Astrocyte (in vitro differentiated cells and primary cell): ENCODE measurements at places on chromosomes 7 and 10. TPM values are rescaled to one million over a fixed set of nuclear protein-coding genes. Genes with fewer than 3 reads are reported as not detected.

SLC26A5 gene
- total RNA-seq = not detected in 2 replicates

CDNF gene
- total RNA-seq = 1.4 and 2.0 TPM in 2 replicates

ITPRID1 gene
- total RNA-seq = not detected in 2 replicates

ADAM12 gene
- 100 and 126 TPM in 2 replicates for total RNA-seq

PPP1R3C gene
- 3.7 and 4.9 TPM in 2 replicates for total RNA-seq

GLI3 gene
- 22.1 and 27.7 TPM in 2 replicates for total RNA-seq

TEX47 gene
- not detected in 2 replicates for total RNA-seq

CPN1 gene
- total RNA-seq = not detected in 2 replicates

SLC13A4 gene
- 0.07 TPM in 1 of 2 replicates, not detected in the other for total RNA-seq

HOXA6 gene
- total RNA-seq = not detected in 2 replicates

PIK3AP1 gene
- total RNA-seq = 6.7 and 9.3 TPM in 2 replicates

ABCA13 gene
- total RNA-seq = 0.34 and 0.38 TPM in 2 replicates

THNSL1 gene
- total RNA-seq = 2.7 and 3.1 TPM in 2 replicates

GPR158 gene
- total RNA-seq = 0.12 and 0.27 TPM in 2 replicates

ZNF503 gene
- 11.1 and 11.9 TPM in 2 replicates for total RNA-seq

GCK gene
- 0.24 TPM in 1 of 2 replicates, not detected in the other for total RNA-seq

VPS50 gene
- 19.0 and 19.8 TPM in 2 replicates for total RNA-seq
